ENCODE measurements at places on chromosomes 7 and 10.

- H3K27me3 ChIP-seq = peaks cover 21% of the 10 kb centered on the region
- no peak for DNase-seq
- H3K36me3 ChIP-seq = no peaks in the 10 kb centered on the region
- no peak overlapping the region for H3K4me3 ChIP-seq
These were observed 129.5 kb downstream of the PTPN20 start for GRCh38 chr10:47040681-47041080.

DNA sequence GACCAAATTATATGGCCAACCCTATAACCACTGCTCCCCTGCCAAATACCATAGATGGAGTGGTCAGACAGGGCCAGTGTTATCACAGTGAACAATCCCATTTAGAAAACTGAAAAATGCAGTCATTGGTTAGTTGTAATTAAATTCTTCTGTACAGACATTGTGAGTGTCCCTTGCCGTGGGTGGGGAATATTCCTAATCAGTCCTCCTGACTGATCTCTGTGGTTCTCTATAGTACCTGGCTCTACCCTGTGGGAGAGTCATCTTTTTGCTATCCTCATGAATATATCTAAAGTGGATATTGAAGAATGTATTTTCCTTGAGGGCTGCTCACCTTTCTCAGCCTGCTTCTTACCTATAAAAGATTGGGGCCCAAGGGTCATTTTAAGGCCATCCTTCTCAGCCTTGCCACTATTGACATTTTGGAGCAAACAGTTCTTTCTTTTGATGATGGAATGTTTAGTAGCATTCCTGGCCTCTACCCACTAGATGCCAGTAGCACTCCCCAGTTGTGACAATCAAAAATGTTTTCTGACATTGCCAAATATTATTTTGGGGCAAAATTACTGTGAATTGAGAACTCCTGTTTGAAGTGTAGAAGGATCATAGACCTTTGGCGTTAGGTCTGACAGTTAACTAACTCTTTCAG lies 110.2 kb downstream of the MAPK8 start:
- no peak for DNase-seq
- no peaks in the 10 kb centered on the region for H3K27me3 ChIP-seq
- peak overlapping the region; percentile 65 for H3K27ac ChIP-seq
- peaks cover 35% of the 10 kb centered on the region for H3K36me3 ChIP-seq

- no peaks in the 10 kb centered on the region for H3K4me1 ChIP-seq
- no peak overlapping the region for H3K4me3 ChIP-seq
- no peak overlapping the region for H3K27ac ChIP-seq
These were observed 27.2 kb downstream of the WDFY4 start for GRCh38 chr10:48711830-48712229.

GRCh38 chr10:81944609-81945008 lies 69.6 kb downstream of the NRG3 start:
- peaks cover 3% of the 10 kb centered on the region for H3K27me3 ChIP-seq
- no peak overlapping the region for H3K27ac ChIP-seq
- H3K36me3 ChIP-seq = no peaks in the 10 kb centered on the region
- DNase-seq = no peak

- peaks cover 12% of the 10 kb centered on the region for H3K27me3 ChIP-seq
- peak overlapping the region; percentile 79 for H3K27ac ChIP-seq
- no peak for DNase-seq
- H3K36me3 ChIP-seq = peaks cover 5% of the 10 kb centered on the region
- peak overlapping the region; percentile 35 for H3K4me3 ChIP-seq
These were observed 3.1 kb downstream of the VSIR start for GRCh38 chr10:71770255-71770654.

GRCh38 chr7:82017334-82017943 lies 247.6 kb upstream of the HGF start:
- H3K4me1 ChIP-seq = peaks cover 12% of the 10 kb centered on the region
- no peak overlapping the region for H3K27ac ChIP-seq
- no peaks in the 10 kb centered on the region for H3K27me3 ChIP-seq
- no peaks in the 10 kb centered on the region for H3K36me3 ChIP-seq

DNA sequence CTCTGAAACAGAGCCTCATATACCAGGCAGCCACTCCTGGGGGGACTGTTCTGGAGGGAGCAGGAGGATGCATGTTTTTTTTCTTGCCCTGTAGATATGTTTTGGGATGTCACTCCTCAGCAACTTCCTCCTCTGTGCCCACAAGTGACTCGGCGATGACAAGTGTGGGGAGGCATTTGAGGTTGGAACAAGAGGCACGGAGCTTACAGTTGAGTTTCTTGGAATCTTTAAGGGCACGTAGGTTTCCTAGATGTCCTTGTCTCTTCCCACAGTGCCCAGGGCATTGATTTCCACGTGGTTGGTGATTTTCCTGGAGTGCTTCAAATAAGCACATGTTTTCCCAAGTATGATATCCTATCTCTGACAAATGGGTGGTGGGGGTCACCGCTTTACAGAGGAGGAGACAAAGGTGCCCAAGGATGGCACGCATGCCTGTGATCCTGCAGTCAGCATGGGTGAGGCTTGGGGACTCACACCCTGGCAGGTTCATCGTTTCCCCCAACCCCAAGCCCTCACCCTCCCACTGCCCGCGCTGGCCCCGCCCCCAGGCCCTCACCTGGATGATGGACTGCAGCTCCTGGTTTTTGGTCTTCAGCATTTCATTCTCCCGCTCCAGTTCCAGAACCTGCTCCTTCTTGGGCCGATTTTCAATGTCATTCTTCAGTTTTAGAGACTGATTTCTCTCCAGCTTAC lies 95.2 kb upstream of the GNA12 start:
- no peak overlapping the region for H3K4me3 ChIP-seq
- no peak overlapping the region for H3K27ac ChIP-seq
- peaks cover 38% of the 10 kb centered on the region for H3K27me3 ChIP-seq
- peaks cover 4% of the 10 kb centered on the region for H3K36me3 ChIP-seq
- DNase-seq = no peak

DNA sequence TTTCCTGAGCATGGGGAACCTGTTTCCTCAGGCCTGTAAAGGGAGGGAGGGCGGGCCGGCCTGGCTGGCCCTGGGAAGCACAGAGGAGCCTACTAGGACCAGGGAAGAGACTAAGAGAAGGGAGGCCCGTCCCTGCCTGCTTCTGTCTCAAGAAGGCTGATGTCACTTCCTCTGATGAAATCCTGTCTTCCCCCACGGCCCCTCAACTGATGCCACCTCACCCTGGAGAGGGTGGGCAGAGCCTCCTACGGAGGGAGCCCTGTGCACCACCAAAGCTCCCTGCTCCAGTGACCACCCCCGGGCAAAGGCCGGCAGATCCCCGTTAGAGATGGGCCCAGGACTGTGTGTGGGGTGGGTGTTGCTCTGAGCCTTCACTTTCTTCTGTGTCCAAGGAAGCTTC lies 1.0 kb upstream of the PILRA start:
- no peak overlapping the region for H3K27ac ChIP-seq
- no peak overlapping the region for H3K4me3 ChIP-seq
- DNase-seq = no peak
- H3K27me3 ChIP-seq = no peaks in the 10 kb centered on the region
- H3K36me3 ChIP-seq = no peaks in the 10 kb centered on the region
- H3K4me1 ChIP-seq = peaks cover 11% of the 10 kb centered on the region

GRCh38 chr10:118596426-118597124 lies 1.1 kb upstream of the PRLHR start:
- peak overlapping the region; percentile 44 for H3K4me3 ChIP-seq
- peaks cover 94% of the 10 kb centered on the region for H3K27me3 ChIP-seq
- no peaks in the 10 kb centered on the region for H3K36me3 ChIP-seq
- H3K27ac ChIP-seq = no peak overlapping the region

DNA sequence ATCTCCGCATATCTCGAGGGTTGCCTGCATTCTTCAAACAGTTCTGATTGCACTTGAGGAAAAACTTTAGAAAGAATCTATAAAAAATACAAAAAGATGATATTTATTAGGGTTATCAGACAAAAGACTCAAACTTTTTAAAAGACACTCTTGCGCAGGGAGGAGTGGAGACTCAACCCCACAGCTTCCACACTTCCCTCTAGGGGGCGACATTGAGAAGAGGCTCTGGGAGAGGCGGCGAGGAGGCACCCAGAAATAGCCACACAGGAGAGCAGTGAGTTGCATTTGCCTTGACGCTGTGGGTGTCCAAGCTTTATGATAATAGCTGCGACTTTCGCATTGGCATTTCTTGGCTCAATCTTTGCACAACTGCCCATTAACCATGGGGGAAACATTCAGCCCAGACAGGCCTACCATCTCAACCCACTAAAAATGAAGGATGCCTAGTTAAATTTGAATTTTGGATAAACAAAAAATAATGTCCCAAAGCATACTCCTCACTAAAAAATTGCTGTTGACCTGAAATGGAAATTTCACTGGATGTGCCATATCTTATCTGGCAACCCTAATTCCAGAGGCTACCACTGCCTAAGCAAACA lies 86.2 kb downstream of the EBF3 start:
- no peak overlapping the region for H3K4me3 ChIP-seq
- DNase-seq = no peak
- H3K4me1 ChIP-seq = peaks cover 3% of the 10 kb centered on the region

DNA sequence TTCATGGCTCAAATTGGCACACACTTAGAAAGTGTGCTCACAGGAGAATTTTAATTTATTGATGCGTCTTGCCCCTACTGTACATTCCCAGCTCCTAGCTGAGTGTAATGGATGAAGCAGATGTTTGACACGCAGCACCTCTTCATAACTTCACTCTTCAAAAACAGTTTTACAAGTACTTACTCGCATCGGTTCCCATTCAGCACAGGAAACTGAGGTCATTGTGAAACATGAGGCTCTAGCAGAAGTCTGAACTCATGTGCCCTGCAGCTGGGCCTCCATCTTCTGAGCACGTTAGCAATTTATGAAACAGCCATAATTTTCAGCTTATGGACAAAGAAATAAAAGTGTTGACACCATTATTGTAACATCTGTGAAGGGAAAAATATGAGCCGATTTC lies 558.9 kb upstream of the MGMT start:
- peaks cover 21% of the 10 kb centered on the region for H3K4me1 ChIP-seq
- peaks cover 6% of the 10 kb centered on the region for H3K27me3 ChIP-seq
- H3K27ac ChIP-seq = no peak overlapping the region
- no peaks in the 10 kb centered on the region for H3K36me3 ChIP-seq
- no peak overlapping the region for H3K4me3 ChIP-seq
- DNase-seq = no peak

GRCh38 chr7:134176037-134176350 lies 48.9 kb downstream of the LRGUK start:
- peaks cover 11% of the 10 kb centered on the region for H3K4me1 ChIP-seq
- no peaks in the 10 kb centered on the region for H3K36me3 ChIP-seq
- no peak for DNase-seq
- H3K4me3 ChIP-seq = peak overlapping the region; percentile 49
- no peak overlapping the region for H3K27ac ChIP-seq

GRCh38 chr7:977326-978048 lies 2.1 kb upstream of the COX19 start:
- peak overlapping the region; percentile 80 for H3K4me3 ChIP-seq
- no peaks in the 10 kb centered on the region for H3K27me3 ChIP-seq
- peak overlapping the region; percentile 84 for H3K27ac ChIP-seq
- peaks cover 15% of the 10 kb centered on the region for H3K4me1 ChIP-seq
- no peak for DNase-seq
- no peaks in the 10 kb centered on the region for H3K36me3 ChIP-seq

DNA sequence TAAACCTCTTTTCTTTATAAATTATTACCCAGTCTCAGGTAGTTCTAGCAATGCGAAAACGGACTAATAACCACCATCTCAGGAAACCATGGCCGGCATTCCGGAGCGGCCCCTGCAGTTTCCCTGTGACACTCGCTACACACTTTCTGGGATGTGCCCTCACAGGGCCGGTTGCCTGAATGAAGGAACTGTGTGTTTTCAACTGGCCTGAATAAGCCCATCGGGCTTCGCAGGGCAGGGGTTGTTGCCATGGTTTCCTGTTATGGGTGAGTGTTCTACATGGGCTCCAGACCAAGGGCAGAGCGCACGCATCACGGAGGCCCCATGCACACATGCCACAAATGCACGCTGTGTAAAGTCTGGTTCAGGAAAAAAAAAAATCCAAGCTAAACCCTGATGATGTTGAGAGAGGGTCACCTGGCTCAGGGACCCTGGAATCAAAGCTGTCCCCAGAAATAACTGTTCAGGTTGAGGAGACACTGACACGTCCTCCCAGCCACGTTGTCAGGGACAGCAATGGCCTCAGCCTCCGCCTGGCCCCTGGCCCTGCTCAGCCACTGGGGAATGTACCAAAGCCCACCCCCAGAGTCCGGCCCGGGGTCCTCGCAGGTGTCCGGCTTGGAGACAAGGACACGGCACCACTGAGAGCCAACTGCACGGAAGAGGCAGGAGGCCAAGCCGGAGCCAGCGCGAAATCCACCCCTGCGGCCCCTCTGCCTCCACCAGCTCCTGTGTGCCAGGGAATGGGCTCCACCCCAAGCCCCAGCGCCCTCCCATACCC lies 47.9 kb downstream of the STK32C start:
- H3K4me3 ChIP-seq = no peak overlapping the region
- no peaks in the 10 kb centered on the region for H3K36me3 ChIP-seq
- DNase-seq = no peak
- H3K27me3 ChIP-seq = no peaks in the 10 kb centered on the region

GRCh38 chr10:92773776-92774175 lies 74.5 kb upstream of the EXOC6 start:
- H3K27me3 ChIP-seq = peaks cover 37% of the 10 kb centered on the region
- H3K27ac ChIP-seq = no peak overlapping the region
- no peaks in the 10 kb centered on the region for H3K36me3 ChIP-seq
- no peak overlapping the region for H3K4me3 ChIP-seq
- no peaks in the 10 kb centered on the region for H3K4me1 ChIP-seq

DNA sequence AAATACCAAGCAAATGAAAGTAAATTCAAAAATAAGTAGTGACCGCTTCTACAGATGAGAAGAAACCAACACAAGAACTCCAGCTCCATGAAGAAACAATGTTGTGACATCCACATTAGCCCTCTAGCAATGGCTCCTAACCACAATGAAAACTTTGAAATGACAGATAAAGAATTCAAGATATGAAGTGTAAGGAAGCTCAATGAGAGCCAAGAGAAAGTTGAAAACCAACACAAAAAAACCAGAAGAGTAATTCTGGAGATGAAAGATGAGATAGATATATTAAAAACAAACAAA lies 68.2 kb upstream of the DDC start:
- H3K4me1 ChIP-seq = peaks cover 6% of the 10 kb centered on the region
- no peak for DNase-seq
- no peak overlapping the region for H3K4me3 ChIP-seq
- no peaks in the 10 kb centered on the region for H3K27me3 ChIP-seq
- peaks cover 5% of the 10 kb centered on the region for H3K36me3 ChIP-seq
- H3K27ac ChIP-seq = no peak overlapping the region

- H3K4me1 ChIP-seq = peaks cover 14% of the 10 kb centered on the region
- DNase-seq = no peak
- no peak overlapping the region for H3K4me3 ChIP-seq
- H3K27me3 ChIP-seq = no peaks in the 10 kb centered on the region
- H3K27ac ChIP-seq = no peak overlapping the region
These were observed 43.1 kb downstream of the CARD11 start for GRCh38 chr7:3000566-3000965.

- no peak overlapping the region for H3K4me3 ChIP-seq
- no peaks in the 10 kb centered on the region for H3K4me1 ChIP-seq
- H3K36me3 ChIP-seq = peaks cover 40% of the 10 kb centered on the region
- H3K27ac ChIP-seq = no peak overlapping the region
- DNase-seq = no peak
These were observed 15.4 kb downstream of the AKR1B1 start for GRCh38 chr7:134443396-134444070.

GRCh38 chr10:103416436-103417147 lies 20.2 kb downstream of the PDCD11 start:
- H3K4me3 ChIP-seq = no peak overlapping the region
- no peak for DNase-seq
- H3K4me1 ChIP-seq = no peaks in the 10 kb centered on the region
- H3K27me3 ChIP-seq = no peaks in the 10 kb centered on the region
- peak overlapping the region; percentile 38 for H3K27ac ChIP-seq

- no peak for DNase-seq
- peak overlapping the region; percentile 88 for H3K27ac ChIP-seq
- no peaks in the 10 kb centered on the region for H3K36me3 ChIP-seq
These were observed 47.8 kb downstream of the CPEB3 start for GRCh38 chr10:92242910-92243671.

GRCh38 chr7:124071843-124072242 lies 39.0 kb upstream of the TMEM229A start:
- H3K4me3 ChIP-seq = no peak overlapping the region
- H3K27ac ChIP-seq = no peak overlapping the region
- H3K27me3 ChIP-seq = peaks cover 4% of the 10 kb centered on the region
- no peaks in the 10 kb centered on the region for H3K36me3 ChIP-seq
